Activated T-cell treated with anti-CD3 and anti-CD28 coated beads, Interleukin-2, amount 50 U/mL, for 4 hours (primary cell): ENCODE measurements at places on chromosomes 12 and 14.

- no peak for DNase-seq
Measured at GRCh38 chr12:12491606-12492005, 71.1 kb downstream of the DUSP16 start.

DNA sequence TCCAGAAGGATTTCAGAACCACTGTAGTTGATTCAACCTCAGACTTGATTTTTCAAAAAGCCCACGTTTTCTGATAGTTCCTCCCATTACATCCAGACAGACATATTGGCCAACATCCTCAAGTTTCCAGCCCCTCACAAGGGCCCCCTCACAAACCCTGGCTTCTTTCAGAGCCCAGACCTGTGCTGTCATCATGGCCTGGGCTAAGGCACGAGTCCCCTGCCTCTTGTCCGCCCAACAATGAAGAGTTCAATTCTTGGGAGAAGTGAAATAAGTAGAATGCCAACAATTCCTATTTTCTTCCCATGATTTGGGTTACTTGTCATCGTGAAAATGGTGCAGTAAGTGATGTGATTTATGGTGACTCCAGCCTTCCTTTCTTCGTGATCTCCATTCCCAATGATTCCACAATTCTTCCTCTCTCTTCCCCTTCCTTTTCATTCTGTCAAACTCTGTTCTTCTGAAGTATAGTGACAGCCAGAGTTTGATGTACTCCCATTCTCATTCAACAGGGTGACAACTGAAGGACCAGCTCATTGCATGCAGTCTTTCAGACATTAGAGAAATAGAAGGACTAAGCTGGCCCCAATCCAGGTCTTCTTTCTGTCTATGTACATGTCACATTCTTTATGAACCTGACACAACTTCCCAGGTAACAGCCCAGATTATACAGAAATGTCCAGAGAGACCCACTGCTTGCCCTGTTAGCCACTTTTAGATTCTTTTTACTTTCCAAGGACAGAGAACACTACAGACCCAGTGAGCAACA, 29.2 kb downstream of the SPTB start:
- no peak for DNase-seq

DNA sequence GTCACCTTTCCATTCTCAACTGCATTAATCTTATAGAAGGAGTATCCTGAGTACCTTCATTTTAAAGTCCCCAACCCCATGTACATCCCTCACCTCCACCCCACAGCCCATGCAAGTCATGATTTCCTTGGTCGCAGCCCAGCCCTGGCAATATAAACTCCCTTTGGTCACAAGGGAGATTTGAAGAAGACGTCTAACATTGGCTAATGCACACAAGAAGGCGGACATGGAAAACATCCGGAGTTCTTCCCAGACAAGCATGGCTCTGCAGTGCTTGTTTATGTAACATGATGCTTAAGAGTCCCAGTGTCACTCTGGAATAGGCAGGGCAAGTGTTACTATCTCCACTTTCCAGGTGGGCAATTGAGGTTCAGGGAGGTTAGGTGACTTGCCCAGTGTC, 277.6 kb downstream of the DPF3 start:
- DNase-seq = no peak

DNA sequence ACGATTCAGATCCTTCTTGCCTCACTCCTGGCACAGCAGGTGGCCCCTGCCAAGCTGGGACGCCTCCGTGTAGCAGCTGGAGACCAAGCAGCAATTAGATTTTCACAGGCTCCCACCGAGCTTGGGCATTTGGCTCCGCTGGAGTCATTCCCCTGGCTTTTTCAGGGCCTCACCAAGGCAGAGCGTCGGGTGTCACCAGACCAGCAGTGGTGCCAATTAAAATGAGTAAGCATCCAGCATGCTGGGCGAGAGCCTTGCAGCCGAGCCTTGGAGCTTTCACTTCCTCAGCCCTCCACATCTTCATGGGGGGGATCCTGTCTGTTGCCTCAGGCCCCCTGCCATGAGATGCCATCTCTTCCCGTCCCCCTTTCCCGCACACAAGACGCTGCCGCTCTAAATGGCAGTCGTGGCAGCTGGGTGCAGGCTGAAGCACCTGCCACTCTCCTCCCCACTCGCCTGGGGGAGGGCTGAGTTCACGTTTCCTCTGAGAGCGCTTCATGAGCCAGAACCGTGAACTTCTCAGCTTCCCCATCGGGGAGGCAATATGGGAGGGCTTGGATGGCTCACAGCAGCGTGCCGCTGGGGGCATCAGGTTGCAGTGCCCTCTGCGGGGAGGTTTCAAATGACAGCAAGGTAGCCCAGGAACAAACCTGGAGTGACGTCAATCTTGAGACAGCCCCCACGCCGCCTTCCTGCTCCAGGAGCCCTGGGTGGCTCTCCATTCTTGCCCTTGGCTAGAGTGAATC, 11.7 kb downstream of the TPCN1 start:
- peak; percentile 63 for DNase-seq

DNA sequence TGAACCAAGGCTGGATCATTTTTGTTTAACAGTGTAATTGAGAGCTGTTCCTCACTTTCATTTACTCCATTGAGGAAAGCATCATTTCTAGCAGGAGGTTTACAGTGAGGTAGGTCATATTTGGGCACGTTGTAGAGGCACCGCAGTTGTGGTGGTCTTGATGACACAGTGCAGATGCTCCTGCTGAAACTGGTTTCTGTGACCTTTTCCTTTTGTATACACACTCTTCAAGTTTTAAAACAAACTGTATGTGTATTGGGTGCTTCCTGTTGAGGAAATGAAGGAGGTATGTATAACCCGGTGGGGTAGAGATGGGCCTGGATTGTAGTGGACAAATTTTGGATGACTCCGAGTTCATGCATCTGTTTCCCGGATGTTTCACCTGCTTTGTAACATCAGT, 456.3 kb upstream of the RGS6 start:
- DNase-seq = no peak

DNA sequence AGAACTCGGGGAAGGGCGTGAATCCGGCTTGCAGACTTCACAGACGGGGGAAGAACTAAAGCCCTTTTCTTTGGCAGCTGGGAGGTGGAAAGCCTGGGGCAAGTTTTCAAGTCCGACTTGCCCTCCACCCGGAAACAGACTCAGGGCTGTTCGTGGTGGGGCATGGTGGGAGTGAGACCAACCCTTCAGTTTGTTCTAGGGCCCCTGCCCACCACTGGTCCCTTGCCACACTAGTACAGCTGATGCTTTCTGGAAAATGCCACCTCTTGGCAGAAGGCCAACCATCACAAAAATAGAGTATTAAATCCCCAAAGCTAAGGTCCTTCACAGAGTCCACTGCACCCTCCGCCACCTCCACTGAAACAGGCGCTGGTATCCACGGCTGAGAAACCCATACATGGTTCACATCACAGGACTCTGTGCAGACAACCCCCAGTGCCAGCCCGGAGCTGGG, 50.4 kb upstream of the DDX11 start:
- DNase-seq = no peak

GRCh38 chr14:51716610-51717009, 64.9 kb downstream of the FRMD6 start:
- DNase-seq = no peak

GRCh38 chr14:22073801-22074200, 400.2 kb upstream of the OR4E1 start:
- no peak for DNase-seq

DNA sequence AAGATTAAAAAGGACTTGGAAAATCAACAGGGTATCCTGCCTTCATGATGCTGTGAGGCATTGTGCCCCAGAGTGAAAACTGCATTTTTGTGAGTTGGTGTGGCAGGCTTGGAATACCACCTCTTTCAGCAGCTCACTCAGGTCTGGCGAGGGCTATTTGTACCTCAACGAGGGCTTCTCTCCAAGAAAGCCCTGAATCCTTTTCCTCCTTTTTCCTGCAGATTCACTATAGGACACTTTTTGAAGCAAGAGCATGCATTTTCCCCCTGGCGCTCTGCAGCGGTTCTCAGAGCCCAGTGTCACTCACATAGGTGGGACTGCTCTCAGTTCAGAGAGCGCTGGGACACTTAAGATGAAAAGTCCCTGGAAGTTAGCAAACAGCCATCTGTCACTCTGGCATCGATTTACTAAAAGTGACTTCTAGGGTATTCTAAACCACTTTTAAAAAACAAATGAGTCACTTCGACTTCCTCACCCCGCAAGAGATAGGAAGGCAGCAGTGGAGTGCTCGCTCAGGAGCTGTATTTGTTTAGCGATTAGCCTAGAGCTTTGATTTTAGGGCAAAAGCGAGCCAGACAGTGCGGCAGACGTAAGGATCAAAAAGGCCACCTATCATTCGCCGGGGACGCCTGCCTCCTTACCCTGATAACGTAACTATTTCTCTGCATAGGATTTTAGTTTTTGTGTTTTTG, 782 bp upstream of the LGR5 start:
- DNase-seq = no peak

DNA sequence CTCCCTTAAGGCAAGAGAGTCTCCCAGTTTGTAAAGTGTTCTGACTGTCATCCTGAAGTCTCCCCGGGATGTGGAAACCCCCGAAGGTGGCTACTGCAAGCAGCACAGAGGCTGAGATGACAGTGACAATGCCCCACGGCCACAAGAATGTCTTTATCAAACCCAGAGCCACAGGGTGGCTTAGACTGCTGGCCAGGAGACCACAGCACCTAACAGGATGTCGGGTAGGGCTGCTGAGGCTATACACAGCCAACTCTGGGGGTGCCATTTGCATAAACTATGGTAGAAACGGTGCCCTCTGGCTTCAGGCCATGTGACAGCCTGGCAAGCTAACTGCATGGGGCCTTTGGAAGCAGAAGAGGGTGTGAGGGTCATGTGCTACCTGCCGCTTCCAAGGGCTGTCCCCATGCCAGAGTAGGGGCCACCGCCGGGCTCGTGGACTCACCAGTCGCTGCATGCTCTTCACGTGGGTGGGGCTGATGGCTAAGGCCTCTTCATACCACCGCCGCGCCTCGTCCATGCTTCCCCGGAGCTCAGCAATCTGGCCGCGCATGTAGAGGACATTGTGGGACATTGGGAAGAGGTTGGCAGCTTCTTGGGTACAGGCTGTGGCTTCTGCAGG, 180.9 kb downstream of the CALM1 start:
- no peak for DNase-seq

DNA sequence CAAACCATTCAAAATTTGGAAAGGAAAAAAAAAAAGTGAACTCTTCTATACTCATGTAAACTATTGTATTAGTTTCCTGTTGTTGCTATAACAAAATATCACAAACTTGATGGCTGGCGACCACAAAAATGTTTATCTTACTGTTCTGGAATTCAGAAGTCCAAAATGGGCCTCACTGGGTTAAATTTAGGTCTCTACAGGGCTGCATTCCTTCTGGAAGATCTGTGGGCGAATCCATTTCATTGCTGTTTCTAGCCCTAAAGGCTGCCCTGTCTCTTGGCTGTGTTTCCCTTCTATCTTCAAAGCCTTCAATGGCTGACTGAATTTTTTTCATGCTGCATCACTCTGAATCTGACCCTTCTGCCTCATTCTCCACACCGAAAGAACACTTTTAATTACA, 105.1 kb upstream of the NAV3 start:
- no peak for DNase-seq

DNA sequence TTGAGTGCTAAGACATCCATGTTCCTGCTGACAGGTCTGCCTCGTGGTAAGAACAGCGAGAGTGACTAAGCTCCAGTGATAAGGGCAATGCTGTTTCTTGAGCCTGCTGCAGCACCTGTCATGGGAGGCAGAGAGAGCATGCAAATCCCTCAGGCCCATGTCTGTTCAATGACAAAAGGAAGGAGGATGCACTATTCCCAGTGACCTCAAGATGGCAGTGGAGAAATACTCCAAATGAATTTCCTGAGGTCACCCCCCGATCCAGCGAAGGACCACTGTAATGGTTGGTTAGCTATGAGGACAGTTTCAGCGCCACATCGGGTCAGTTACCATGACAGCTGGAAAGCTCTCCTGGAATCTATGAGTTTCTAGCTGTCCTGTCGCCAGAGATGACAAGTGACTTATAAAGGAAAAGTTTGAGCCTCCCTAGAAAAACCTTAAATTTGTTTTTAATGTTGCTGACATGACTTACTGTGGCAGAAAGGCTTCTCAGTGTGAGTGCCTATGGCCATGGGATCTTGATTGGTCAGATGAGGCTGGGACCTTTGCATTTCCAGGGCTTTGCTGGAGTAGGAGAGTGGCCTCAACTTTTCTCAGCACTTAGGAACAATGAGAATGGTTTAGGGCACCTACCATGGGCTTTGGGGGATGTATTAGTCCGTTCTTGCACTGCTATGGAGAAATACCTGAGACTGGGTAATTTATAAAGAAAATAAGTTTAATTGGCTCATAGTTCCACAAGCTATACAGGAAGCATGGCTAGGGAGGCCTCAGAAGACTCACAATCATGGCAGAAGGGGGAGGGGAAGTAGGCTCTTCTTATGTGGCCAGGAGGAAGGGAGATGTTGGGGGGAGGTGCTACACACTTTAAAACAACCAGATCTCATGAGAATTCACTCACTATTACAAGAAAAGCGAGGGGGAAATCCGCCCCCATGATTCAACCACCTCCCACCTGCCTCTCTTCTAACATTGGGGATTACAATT, 88.0 kb upstream of the TMEM260 start:
- DNase-seq = peak; percentile 10

DNA sequence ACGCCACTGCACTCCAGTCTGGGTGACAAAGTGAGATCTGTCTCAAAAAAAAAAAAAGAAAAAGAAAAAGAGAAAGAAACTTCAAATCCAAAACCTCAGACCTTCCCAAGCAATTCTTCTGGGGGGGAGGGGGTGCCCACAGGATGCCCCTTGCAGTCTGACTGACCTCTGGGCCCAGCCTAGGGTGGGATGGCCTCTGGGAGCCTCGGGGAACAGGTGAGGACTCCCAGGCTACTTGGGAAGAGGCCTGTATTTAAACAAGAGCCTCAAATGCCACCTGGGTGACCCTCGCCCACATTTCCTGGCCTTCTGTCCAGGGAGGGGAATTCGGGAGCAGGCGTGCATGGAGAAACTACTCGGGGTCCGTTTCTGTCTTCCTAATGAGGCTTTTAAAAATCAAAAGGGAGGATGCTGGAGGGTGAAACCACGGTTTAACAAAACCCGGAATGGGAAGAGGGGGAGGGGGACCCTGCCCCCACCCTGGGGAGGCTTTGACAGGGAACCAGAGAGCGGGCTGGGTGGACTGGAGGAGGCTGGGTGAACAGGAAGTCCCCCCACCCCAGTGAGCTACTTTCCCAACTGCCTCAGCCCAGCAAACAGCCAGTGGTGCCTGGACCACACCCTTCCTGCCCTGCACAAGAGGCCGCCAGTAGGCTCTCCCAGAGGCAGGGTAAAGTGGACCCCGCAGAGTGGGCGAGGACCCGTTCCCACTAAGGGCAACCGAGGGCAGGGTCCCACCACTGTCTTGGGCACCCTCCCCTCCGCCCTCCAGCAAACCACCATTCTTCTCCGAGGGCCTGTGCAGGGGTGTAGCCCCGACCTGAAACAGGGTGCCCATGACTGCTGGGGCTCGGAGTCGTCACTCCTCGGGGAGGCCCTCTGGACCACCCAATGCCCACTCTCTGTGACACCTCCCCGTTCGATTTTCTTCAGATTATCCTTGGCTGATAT, 1.5 kb upstream of the FBRSL1 start:
- DNase-seq = no peak

- no peak for DNase-seq
Measured at GRCh38 chr14:106269451-106270204, 743.2 kb downstream of the TMEM121 start.

GRCh38 chr12:33438025-33438772, 1.4 kb downstream of the SYT10 start:
- no peak for DNase-seq
